Dorsolateral prefrontal cortex (tissue), 122 donors: ENCODE measurements at places on chromosomes 5 and 9.

DNA sequence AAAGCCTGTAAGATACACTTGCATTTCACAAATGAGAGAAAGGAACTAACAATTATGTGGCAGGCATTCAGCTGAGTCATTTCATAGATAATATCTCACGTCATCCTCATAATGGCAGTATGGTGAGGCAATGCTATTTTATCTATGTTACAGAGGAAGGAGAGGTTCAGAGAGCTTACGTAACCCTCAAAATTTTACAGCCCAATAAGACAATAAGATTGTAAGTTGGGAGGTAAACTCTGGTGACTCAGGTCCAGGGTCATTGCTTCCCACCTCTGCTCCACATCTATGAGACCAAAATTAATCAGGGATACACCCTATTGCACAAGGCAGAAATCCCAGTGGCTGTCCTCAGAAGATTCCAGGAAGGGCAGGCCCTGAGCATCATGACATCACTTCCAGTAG is 309.7 kb downstream of the NSG2 start:
- DNase-seq = no peak

DNA sequence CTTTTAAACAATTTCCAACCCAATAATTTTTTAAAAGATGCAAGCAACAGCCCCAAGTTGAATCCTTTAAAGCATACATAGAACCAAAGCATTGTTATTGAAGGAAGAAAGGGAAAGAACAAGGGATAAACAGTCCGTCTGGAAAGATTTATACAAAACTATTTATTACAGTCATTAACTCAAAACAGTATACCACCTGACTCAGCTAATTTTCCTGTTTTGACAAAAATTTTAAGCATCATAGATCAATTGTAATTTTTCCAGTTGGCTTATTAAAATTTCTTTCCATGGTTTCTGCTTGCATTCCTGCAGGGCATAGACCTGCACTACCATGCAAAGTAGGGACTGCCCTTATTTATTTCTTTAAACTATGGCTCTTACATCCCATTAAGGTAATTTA is 29.9 kb downstream of the AP3B1 start:
- no peak for DNase-seq

DNA sequence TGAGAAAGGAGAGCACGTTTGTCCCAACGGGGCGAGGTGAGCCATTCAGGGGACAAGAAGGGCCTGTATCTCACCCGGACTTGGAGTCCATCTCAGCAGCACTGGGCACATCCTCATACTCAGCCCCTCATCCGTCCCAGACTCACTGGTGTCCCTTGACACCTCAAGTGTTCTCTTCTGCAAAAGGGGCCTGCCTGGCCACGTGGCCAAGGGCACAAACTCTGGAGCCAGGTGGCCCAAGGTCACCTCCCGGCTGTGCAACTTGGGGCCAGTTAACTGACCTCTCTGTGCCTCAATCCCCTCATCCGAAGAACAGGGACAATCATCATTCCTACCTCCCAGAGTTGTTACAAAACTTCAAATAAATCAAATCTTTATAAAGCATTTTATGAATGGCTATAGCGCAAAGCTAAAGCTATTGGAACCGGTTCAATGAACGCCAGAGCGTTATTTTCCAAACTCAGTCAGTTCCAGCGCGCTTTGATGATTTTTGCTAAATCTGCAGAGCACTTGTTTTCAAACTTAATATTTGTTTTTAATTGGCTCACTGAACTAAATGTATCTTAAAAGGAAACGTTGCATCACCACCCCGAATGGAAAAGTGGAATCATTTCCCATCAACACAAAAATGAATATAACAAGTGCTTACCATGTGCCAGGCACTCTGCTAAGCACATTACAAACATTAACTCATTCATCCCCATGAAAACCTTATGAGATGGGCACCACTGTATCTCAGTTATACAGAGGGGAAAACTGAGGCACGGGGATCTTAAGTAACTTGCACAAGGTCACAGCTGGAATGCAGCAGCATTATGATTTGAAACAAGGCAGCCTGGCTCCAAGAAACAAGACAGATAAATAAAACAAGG is 49.3 kb downstream of the DUSP1 start:
- DNase-seq = no peak

DNA sequence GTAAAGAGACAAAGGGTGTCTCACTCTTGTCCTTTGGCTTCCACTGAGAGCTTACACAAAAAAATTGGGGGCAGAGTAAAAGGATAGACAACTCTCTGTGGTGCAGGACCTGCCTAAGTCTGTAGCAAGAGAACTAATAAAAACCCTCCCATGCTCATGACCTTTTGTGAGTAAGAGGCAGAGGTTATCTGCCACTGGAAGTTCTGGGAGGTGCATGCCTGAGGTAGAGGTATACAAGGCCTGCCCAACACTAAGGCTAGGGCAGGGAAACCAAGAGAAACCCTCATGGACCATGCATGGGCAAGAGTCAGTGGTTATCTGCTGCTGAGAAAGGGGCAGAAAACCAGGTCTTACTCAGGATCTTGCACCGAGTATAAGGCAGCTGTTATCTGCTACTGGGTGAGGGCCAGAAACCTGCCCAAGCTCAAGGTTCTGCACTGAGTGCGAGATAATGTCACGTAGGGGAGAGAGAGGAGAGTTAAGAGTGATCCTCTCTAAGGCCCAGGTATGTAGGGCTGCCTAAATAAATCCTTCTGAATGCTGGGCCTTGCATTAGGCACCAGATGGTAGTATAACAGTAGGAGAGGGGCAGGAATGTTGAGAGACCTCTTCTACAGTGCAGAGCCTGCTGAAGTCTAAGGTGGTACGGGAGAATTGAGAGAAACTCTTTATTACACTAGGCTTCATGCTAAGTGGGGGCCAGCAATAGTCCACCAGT is 143.4 kb downstream of the MACROH2A1 start:
- no peak for DNase-seq

DNA sequence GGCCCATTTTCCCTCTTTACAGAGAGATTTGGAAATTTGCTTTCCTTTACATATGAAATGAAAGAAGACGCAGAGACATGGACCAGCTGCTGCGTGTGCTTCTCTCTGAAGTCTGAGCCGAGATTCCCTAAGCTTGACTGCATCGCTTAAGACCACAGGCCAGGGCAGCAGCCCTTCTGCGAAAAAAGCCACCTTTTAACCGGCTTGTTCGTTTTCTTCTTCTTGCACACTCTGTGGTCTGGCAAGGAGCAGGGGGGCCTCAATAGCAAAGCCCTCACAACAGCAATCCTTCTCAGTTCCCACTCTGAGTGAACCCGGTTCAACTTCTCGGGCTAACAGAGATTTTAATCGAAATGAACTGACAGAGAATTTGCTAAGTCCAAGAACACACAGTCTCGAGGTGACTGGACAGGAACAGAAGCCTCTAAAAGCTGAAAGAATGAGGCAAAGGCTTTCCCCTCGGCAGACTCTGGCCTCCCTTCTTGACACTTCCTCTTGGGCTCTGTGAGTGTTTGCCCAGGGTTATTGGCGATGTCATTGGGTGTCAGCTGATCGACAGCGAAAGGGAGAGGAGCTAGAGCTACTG is 512.9 kb upstream of the KLF4 start:
- DNase-seq = no peak

DNA sequence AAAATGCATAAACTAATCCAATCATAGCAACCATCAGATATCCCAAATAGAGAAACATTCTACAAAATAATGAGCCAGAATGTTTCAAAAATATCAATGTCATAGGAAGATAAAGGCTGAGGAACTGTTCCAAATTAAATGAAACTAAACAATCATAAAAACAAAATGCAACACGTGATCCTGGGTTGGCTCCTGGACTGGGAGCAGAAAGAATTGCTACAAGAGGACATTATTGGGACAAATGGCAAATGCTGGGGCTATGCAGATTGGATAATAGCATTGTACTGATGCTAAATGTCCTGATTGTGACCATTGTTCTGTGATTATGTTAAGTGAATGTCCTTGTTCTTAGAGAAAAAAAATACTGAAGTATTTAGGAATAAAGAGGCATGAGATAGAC is 54.2 kb upstream of the AKNA start:
- DNase-seq = no peak

GRCh38 chr9:78626971-78627370 is 330.0 kb downstream of the PSAT1 start:
- DNase-seq = no peak

- DNase-seq = no peak
These were observed 76.1 kb upstream of the SAP30L start for GRCh38 chr5:154369682-154370081.

DNA sequence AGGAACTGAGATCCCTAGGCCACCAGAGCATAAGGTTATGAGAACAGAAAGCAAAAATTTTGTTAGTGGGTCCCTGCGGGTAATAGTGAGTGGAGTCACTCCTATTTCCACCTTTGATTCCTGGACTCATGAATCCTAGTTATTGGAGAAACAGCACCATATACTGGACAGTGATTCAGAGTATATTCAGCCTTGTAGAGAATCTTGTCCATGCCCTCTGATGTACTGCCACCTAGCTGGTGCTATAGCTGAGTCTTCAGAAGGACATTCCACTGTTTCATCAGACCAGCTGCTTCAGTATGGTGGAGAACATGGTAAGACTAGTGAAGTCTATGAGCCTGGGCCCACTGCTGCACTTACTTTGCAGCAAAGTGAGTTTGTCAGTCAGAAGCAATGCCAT is 25.0 kb upstream of the ITGA2 start:
- no peak for DNase-seq
